ENCODE measurements at places on chromosomes 16 and 17.
A peak's percentile ranks its signal among the peaks of the same experiment; 100 is the strongest.

DNA sequence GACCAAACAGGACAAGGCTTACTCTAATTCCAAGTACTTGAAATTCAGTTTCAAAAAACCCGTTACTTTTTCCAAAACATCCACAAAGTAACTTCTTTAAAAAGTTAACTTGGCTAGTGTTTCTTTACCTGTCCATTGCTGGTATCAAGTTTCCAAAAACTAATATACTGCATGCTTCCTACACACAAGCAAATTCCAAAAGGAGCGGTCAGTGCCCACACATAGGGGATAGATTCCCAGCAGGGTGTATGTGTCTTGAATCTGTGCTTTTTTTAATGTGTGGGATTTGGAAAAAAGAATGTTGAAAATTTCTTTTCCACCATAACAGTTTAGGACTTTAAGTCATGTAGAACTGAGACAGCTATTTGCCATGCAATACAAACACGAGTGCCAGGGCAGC, 367.8 kb upstream of the SOX9 start:
- DNase-seq, result no peak

GRCh38 chr17:74637265-74637664, 13.7 kb upstream of the CD300E start:
- no peak for DNase-seq

GRCh38 chr17:17726458-17727060, 45.3 kb downstream of the RAI1 start:
- DNase-seq, result no peak

GRCh38 chr16:70685061-70685937, 554 bp downstream of the MTSS2 start:
- DNase-seq, result peak; percentile 33

DNA sequence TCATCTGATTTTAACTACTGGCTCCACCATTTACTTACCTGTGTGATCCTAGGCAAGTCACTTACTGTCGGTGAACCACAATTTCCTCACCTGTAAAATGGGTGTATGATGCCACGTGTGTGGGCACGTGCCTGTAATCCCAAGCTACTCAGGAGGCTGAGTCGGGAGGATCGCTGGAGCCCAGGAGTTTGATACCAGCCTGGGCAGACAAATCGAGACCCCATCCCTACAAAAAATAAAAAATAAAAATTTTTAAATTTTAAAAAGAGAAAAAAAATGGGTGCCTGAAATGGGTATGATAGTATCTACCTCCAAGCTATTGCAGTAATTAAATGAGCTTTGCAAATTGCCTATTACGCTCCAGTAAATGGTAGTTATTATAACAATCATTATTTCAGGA, 225.3 kb downstream of the CCDC182 start:
- no peak for DNase-seq

DNA sequence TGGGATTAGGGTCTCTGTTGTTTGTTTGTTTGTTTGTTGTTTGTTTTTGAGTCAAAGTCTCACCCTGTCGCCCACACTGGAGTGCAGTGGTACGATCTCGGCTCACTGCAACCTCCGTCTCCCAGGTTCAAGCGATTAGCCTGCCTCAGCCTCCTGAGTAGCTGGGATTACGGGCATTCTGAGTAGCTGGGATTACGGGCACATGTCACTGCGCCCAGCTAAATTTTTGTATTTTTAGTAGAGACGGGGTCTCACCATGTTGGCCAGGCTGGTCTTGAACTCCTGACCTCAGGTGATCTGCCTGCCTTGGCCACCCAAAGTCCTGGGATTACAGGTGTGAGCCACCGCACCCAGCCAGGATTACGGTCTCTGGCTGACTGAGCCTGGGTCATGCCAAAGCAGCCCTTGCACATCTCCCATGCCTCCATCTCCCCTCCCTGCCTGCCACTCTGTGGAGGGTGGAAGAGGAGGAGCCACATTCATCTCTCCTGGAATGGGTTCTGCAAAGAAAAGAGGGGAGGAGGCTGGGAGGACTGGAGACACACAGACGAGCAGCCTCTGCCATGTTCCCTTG, 59.2 kb downstream of the BEAN1 start:
- no peak for DNase-seq

DNA sequence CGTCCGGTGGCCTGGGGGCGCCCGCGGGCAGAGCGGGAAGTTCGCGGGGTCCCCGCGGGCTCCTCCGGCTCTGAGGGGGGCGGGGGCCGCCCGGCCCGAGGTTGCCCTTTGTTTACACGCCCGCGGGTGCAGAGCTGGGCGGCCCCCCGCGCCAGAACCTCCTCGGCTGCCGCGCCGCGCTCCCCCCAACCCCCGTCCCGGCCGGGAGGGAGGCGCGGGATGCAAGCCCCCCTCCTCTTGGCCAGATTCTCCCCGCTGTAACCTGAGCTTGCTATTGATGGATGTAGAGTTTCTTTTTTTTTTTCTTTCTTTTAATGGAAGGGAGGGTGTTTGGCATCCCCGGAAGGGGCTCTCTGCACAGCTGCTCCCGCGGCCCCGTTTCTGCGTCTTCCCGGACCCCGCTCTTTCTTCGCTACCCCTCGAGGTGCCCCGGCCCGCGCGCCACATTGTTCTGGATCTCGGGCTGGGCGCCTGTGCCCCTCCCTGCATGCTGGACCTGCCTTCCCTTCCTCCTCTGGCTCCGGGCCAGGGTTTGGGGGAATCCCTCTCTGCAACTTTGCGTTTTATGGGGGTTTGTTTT, 646 bp downstream of the CBX2 start:
- peak; percentile 57 for DNase-seq

GRCh38 chr17:47762728-47763127, 29.7 kb downstream of the TBX21 start:
- DNase-seq, result no peak

DNA sequence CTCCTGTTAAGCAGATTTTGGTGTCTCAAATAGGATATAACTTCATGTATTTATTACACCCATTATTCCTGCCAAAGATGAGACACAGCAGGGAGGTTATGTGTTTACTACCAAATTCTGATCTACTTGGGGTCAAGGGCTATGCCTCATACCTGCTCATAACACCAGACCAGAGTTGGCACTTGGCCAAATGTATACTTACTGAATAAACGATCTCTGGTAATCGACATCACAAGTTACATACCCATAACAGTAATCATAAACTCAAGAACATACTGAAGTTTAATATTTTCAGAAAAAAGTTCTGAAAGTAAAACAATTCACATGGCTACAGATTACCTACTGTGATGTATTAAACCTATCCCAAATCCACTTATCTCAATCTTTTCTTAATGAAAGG, 2.9 kb downstream of the TMEM170A start:
- no peak for DNase-seq

- no peak for DNase-seq
These were observed 7.6 kb downstream of the IFT20 start for GRCh38 chr17:28327709-28328108.

- no peak for DNase-seq
These were observed 9.2 kb downstream of the QPRT start for GRCh38 chr16:29688172-29688571.

DNA sequence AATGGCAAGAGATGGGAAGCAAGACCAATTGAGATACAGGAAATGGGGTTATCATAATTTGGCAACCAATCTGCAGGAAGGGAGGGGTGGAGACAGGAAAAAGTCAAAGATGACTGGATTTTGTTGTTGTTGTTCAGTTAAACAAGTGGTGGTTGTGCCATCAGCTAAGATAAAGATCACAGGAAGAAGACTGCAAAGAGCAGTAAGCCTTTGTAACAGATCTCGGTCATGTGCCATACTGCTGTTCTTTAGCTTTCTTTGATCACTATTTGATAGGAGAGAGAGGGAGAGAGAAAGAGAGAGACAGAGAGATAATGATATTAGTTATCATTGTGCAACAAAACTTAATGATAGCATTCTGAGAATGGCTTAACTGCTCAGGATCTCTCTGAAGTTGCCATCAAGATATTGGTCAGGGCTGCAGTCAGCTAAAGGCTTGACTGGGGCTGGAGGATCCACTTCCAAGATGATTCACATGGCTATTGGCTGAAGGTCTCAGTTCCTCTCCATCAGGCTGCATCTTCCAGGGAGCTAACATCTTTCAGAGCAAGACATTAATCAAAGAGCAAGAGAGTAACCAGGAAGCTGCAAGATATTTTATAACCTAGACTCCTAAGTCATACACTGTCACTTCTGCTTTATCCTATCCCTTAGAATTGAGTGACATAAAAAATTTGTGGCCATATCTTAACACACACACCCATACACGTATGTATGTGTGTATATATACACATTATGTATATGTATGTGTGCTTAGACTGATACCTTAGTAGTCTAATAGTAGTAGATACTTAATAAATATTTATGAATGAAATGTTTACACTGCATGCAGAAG, 405.0 kb downstream of the SHISA9 start:
- DNase-seq, result no peak

DNA sequence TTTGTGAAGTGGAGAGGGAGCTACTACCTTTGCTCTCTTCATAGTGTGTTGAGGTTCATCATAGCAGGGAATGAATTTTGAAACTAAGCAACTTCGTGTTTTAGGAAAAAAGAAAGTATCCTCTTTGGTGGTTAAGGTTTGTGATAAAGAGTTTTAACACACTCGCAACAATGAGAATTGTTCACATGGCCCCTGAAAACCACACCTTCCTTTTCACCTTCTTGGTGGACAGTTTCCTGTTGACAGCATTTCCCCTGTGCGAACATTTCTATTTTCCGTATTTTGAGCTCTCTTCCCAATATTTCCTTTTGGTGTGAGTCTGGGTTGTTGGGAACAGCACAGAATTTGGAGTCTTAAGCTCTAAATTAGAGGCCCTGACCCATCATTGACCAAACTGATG, 3.8 kb downstream of the OR4D2 start:
- DNase-seq, result no peak

GRCh38 chr17:62627219-62627903, at the start of gene MRC2:
Gene MRC2, plus strand, starts transcription at chr17:62627670. Its CDS starts 133 bp downstream, at chr17:62627803.
- DNase-seq, result no peak

- peak; percentile 60 for DNase-seq
These were observed 38.4 kb upstream of the ARL4D start for GRCh38 chr17:43360376-43360738.

DNA sequence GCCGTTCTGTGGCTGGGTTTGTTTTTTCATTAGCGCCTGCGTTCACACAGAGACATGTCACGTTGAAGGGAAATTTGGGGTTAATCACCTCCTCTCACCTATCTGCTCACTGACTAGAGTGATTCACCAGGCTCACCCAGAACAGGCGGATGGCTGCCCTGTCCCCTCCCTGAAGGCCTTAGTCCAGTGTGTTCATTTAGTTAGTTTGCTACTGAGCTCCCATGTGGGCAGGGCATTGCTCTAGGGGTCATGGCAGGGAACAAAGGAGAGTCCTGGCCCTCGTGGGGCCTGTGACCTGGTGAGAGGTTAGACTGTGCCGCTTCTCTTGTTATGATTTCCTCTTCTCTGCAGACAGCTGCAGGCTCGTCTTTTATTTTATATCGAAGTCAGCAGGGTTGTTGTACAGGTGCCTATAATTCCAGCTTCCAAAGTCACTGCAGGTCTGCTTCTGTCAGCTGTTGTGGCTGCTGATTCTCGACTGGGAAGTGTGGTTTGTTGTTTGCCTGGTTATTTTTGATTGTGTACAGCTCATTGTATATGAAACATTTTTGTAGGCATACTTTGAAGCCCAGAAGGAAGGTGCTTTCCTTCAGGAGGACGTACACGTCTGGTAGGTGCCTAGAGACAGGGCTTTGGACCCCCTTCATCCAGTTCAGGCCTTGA, 73.4 kb upstream of the GSE1 start:
- DNase-seq, result no peak

DNA sequence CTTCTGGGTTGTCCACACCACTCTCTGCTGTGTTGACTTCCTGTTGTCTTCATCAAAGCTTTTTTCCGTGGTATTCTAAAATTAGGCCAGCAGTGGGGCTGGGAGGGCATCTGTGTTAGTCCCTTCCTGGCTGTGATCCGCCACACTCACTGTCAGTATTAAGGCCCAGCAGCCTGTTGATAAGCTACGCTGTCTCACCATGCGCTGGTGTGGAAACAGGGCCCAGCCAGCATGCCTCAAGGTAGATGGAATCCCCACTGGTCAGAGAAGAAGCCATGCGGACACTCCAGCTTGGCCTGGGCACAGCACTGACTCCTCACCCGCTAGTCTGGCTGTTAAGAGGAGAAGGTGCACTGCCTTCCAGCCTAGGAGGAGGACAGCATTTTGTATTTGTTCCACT, 11.4 kb downstream of the CDR2L start:
- DNase-seq, result no peak

DNA sequence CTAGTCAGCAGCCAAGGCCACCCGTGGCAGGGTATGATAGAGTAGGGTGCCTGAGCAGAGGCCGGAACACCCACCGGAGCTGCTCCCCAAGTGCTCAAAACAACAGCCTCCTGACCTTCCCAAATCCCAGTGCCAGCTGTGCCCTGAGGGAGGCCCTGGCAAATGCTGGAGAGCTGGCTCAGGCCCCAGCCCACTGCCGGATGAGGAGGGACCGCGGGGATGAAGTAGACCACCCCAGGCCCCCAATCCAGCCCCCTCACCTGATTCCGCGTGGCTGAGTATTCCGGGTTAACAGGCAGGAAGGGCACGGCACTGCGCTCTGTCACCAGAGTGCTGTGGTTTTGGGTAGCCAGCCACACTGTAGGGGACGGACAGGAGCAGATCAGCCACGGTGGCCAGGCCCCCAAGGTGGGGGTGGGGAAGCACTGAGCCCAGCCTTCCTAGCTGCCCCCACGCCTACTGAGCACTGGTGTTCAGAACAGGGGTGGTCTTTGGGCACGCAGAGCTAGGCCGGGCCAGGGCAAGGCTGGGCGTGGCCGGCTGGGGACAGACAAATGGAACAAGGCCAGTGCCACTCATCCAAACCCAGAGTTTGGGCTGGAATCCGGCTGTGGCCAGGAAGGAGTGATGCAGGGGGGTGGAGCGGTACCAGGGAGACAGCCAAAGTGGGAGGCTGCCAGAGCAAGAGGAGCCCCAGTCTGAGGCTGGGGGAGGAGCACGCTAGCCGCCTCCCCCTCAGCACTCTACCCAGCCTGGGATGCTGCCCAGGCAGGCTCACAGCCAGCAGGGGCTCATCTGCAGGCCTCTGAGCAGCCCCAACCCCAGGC, 9.1 kb downstream of the TP53I13 start:
- DNase-seq, result no peak

DNA sequence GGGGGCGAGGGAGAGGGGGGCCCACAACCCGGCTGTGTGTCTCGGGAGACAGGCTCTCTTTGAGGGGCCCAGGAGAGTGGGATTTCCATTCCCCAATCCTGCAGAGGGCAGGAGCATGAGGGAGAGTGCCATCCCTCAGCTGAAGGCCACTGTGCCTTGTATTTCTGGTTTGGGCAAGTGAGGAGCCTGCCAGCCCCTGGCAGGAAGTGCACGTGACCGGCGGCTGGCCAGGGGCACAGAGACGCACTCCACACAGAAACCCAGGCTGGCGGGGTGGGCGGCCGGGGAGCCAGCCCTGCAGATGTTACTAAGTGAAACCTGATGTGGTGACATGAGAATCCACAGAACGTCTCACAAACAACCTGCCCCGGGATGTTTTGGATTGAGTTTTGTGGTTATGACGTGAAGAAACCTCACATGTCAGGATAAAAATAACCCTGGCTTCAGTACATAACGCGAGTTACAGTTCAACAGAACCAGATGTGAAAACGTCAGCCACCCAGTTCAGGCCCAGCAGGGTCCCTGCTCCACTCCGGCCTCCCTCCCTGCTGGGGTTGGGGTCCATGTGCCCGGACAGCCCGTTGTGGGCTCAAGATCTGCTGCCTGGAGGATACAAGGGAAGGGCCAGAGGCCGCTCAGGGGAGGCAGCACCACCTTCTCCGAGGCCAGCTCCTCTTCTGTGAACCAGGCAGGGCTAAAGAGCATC, 51.7 kb upstream of the MTSS2 start:
- DNase-seq, result no peak

Data from NCI-H524 (cell line).